ENCODE measurements at places on chromosomes 2 and 18.
A peak's percentile ranks its signal among the peaks of the same experiment; 100 is the strongest.

GRCh38 chr18:56738184-56738583 lies 87.0 kb downstream of the WDR7 start:
- no peak for DNase-seq

GRCh38 chr2:96142217-96143113 lies 2.8 kb downstream of the DUSP2 start:
- DNase-seq: no peak

- peak; percentile 78 for DNase-seq
Measured at GRCh38 chr18:23719634-23720201, 30.5 kb downstream of the LAMA3 start.

- DNase-seq: no peak
Measured at GRCh38 chr2:85769236-85769982, 15.6 kb downstream of the ATOH8 start.

GRCh38 chr2:84924173-84925106 lies 19.0 kb downstream of the TMSB10 start:
- DNase-seq: no peak

DNA sequence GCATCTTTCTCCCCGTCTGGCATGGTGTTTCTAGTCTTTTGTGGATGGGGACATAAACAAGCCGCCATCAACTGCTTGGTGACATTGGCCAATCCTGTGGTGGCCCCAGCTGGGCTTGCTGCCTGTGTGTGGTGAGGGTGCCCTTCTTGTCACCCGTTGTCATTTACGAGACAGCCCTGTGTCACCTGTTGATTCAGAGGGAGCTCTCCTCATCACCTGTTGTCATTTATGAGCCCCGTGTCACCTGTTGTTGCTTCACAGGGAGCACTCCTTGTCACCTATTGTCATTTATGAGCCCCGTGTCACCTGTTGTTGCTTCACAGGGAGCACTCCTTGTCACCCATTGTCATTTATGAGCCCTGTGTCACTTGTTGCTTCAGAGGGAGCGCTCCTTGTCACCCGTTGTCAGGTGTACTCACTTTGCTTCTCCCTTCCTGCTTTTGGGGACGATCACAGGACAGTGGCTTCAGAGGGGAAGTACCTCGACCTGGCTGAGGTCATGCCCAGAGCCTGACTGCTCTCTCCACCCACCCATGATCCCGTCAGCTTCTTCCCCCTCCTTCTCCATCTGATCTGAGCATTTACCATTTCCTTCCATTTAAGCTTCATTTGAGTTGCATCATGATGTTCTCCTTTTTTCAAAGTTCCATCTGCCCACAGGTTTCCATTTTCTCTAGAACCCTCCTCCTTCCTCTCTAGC lies 29.1 kb downstream of the HPCAL1 start:
- no peak for DNase-seq

DNA sequence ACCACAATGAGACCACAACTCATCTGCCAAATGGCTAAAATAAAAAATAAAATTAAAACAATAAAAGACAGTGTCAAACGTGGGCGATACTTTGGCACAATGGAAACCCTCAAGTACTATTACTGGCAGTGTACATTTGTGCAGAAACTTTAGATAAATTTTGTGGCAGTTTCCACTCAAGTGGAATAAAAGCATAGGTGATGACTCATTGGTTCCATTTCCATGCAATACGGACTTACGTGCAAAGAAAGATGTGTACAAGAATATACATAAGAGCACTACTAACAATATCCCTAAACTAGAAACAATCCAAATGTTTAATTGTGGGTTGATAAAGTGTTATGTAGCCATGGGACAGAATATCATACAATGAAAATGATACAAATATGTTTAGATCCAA lies 259.0 kb upstream of the HNMT start:
- no peak for DNase-seq

DNA sequence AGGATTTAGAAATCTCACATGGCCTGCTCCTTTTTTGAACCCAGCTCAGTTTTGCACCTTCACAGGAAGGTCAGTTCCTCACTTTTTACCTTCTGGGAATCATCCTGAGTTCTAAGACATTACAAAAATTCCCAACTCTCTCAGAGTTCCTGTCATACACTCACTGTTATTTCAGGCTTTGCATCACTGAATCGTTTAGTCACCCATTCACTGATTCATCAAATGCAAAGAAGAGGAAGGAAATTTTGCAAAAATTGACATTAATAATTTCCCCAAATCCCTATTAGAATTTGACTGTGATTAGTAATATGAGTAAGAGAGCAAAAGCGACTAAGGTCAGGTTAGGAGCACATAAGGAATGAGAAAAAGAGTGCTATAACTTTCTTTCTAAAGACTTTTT lies 197.5 kb downstream of the PDE1A start:
- no peak for DNase-seq

DNA sequence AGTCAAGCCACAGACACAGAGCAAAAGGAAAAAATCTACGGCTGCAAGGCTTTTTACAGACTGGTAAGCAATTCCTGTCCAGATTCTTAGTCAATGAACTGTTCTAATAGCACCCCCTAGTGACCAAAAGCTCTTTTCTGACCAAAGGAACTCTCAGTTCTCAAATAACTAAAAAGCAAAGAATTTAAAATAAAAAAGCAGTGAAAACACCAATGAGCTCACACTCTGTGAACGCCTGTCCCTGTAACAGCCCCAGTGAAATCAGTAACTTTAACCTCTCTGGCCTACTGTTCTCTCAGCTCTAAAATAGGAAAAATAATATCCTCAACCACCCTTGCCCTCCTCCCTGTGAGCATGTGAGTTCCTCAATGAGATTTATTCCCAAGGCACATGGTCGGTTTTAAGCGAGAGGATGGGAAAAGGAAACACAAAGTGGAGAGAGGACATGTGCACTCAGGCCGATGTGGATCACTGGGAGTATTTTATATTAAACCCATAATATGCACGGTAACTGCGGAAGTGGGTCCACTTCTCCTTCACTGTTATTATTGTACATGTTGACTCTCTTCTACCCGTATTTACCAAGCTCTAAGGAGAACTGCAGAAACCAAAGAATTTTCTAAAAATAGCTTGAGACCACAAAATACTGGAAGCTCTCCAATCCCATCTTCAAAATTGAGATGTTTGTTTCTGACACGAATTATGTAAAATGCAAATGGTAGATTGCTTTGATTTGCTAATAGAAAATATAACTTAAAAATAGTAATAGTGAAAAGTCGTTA lies 128.5 kb downstream of the STK39 start:
- DNase-seq: no peak

DNA sequence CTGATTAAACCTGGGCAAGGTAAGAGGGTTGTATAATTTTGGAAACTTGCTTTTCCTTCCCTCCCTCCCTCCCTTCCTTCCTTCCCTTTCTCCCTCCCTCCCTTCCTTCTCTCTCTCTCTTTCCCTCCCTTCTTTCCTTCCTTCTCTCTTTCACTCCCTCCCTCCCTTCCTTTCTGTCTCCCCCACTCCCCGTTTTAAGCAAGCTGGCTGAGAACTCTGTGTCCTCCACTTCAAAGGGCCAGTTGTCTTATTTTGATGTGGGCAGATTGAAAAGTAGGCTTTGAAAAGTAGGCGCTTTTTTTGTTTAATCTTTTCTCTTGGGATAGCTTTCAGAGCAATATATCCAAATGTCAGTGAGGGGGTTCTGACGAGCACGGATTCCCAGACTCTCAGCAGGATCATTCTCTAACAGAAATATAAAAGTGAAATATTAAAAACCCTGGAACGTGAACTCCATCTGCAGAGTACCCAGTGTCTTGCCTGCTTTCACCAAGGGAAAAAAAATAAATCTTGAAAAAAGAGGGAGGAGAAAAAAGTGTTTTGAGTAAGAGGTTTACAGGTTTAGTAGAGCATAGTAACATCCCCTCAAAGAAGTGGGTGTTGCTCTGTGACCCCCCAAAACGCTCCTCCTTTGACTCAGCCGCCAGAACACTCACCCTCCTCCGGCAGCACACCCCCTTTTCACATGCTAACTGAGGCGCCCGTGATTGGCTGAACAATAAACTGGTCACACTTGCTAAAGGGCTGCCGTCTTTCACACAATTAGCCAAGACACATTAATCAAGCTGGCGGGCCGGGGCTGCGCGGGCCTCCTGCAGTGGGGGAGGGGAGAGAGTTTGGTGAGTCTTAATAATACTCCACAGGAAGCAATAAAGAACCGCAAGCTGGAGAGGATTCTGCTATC lies 52.2 kb downstream of the CDK15 start:
- no peak for DNase-seq

DNA sequence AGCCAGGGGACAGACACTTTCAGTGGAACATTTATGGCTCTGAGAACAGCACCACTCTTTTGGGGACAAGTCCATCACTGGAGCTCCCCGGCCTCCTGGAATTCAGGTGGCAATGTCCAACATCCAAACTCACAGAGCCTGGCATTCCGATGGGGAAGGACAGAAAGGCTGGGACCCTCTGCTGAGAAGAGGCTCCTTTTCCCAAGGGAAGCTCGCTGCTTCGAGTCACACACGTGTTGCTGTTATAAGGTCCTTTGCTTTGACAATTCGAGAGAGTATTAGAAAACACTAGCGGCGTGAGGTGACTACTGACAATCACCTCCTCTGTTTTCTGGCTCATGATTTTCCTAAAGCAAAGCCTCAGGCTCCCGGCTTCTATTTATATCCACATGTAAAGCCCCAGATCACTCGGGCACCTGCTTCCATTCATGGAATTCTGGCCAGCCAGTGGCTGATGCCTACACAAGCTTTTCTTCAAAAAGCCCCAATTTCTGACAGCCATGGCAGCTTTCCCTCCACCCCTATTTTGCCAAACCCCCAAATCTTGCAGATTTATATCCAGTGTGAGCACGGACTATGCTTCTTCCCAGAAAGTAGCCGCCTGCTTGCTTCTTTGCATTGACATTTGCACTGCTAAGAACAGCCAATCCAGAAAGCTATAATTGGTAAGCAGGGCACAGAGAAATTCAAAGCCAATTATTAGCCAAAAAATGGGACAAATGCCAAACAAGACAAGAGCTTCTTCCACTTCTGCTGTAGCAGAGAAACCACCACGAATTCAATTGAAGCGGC lies 67.3 kb downstream of the NDUFA10 start:
- DNase-seq: no peak

GRCh38 chr2:211745295-211746097 lies 793.1 kb downstream of the ERBB4 start:
- no peak for DNase-seq

DNA sequence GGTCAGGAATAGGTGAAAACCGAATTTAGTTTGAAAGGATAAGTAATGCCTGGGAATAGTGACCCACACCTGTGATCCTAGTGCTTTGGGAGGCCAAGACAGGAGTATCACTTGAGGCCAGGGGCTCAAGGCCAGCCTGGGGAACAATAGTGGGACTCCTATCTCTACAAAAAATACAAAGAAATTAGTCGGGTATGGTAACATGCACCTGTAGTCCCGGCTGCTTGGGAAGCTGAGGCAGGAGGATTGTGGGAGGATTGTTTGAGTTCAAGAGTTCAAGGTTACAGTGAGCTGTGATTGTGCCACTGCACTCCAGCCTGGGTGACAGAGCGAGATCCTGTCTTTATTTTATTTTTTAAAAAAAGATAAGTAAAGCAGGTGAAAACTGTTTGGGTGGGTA lies 3.8 kb upstream of the MYO1B start:
- no peak for DNase-seq

- DNase-seq: no peak
Measured at GRCh38 chr2:1780693-1781092, 36.4 kb upstream of the PXDN start.

DNA sequence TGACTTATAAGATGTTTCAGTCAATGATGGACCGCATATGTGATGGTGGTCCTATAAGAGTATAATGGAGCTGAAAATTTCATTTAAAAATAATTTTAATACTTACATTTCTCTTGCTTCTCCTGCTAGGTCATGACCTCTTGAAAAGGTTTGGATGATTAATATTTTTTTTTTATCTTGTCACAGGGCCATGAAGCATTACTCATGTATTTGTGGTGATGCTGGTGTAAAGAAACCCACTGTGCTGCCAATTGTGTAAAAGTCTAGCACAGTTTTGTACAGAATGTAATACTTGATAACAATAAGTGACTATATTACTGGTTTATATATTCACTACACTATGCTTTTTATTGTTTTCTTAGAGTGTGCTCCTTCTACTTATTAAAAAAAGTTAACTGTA lies 124.2 kb upstream of the CELF4 start:
- no peak for DNase-seq

GRCh38 chr2:205877496-205877895 lies 195.2 kb downstream of the NRP2 start:
- no peak for DNase-seq

GRCh38 chr2:120547662-120548061 lies 188.0 kb upstream of the GLI2 start:
- DNase-seq: no peak

DNA sequence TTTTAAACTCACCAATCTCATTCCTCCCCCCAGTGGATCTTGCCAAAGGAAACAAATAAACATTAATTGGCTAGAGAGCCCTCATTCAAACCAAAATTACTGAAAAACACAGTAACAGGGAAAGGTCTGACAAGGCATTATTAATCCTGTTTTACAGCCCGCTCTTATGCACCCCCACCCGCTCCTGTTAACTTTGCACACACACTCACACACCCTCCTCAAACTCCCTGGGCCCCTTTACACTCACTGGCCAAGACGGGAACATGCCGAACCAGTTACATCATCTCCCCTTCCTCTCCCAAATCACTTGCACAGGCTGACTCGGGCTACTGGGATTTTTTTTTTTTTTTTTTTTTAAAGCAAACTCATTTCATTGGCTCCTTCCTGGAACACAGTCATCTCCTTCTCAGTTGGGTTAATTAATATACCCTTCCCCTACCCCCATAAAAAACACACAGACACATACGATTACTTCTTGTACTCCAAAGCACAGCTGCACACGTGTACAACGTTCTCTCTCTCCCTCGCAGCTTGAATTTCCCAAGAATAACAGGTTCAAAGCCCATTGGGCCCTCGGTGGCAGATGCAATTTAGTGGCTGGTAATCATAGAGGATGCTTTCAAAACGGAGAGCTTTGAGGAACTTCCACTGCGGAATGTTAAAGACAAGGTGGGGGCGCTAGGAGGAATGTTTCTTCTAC lies 31.8 kb downstream of the KLF7 start:
- DNase-seq: peak; percentile 89

GRCh38 chr2:118223992-118224894 lies 136.0 kb downstream of the INSIG2 start:
- DNase-seq: no peak

- DNase-seq: no peak
Measured at GRCh38 chr2:58241546-58241864, 380 bp upstream of the FANCL start.

- peak; percentile 89 for DNase-seq
Measured at GRCh38 chr2:200812122-200813022, 662 bp downstream of the BZW1 start.

All from coronary artery (tissue), 2 donors.